ENCODE measurements at places on chromosomes 5 and 9.
A peak's percentile ranks its signal among the peaks of the same experiment; 100 is the strongest.

DNA sequence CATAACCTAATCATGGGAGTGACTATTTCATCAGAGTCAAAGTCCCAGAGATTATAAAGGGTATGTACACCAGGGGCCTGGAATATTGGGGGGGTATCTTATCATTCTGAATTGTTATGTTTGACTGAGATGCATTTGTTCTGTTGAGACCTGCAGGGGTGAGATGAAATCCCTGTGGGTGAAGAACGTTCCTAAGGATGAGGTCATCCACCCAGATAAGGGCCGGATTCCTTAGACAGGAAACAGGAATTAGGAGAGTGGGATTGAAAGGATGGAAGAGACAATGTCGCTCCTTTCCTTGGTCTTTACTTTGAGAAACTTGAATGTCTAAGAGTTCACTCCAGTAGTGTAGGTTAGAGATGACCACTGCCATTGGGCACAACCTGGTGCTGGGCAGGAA lies 54.7 kb downstream of the GAS1 start:
- no peak for DNase-seq

GRCh38 chr9:134995792-134996120 lies 78.0 kb upstream of the FCN1 start:
- DNase-seq: no peak

DNA sequence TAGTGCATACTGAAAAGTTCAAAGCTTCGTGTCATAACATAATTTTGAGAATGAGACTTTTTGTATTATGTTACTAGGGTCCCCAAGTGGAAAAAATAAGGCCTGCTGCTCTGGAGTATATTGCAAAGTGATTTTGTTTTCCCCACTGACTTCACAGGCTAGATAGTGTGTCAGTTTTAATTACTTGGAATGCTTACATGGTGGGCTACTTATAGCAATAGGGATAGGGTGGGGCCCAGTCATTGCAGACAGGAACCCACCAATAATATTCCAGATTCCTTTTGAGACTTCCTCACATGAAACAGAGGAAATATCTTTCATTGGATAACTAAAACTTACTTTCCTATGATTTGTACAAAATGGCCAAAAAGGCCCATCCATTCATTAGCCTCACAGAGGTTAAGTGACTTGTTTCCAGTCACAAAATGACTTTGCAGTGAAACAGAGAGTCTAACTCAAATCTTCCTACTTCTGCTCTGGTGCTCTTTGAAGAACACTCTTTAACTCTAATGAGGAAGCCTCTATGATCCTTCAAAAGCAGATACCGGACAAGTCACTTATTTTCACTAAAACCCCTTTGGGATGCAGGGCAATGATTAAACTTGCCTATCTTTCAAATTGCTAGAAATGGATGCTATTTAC lies 16.2 kb upstream of the MEF2C start:
- no peak for DNase-seq

DNA sequence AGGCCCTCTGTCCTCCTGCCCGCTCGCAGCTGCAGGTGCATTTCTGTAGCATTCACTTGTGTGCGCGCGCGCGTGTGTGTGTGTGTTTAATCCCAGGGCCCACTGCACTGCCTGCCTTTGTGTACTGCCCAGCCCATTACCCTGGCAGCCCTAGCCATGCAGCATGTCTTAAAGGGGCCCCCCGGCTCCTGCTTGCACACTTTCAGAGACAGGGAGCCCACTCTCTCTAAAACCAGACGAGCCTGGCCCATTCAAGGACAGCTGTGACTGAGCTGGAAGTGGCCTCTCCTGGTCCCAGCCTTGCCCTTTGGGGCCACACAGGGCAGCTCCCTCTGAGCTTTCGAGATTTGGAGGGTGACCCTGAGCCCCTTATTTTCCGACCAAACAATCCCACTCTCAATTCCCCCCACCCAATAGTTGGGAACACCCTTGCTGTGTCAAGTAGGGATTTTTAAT lies 98.9 kb downstream of the DAB2IP start:
- no peak for DNase-seq

DNA sequence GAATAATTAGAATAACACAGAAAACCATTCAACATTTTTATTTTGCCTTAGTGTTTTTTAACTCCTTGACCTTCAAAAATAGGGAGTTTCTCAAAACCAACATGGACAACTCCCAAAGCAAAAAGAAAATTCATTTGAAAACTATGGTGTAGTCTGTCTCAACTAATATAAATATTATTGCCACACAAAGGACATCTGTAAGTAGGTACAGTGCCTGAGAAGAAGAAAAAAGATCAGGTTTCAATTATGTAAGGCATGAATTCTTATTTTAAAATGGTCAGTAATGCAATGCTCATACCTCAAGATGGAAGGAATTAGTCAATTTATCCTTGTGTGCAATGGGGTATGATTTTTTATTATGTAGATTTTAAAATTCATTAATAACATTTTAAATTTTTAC lies 109.6 kb upstream of the CNTLN start:
- DNase-seq: no peak

- DNase-seq: no peak
These were observed 412 bp downstream of the PHF24 start for GRCh38 chr9:34958411-34958982.

GRCh38 chr9:81613002-81613812 lies 76.1 kb downstream of the TLE1 start:
- no peak for DNase-seq

GRCh38 chr9:70054521-70054920 lies 10.9 kb downstream of the MAMDC2 start:
- DNase-seq: no peak

GRCh38 chr5:136018814-136019783 lies 9.7 kb upstream of the TGFBI start:
- DNase-seq: no peak

- DNase-seq: no peak
These were observed 123.0 kb upstream of the RFX3 start for GRCh38 chr9:3648722-3649246.

DNA sequence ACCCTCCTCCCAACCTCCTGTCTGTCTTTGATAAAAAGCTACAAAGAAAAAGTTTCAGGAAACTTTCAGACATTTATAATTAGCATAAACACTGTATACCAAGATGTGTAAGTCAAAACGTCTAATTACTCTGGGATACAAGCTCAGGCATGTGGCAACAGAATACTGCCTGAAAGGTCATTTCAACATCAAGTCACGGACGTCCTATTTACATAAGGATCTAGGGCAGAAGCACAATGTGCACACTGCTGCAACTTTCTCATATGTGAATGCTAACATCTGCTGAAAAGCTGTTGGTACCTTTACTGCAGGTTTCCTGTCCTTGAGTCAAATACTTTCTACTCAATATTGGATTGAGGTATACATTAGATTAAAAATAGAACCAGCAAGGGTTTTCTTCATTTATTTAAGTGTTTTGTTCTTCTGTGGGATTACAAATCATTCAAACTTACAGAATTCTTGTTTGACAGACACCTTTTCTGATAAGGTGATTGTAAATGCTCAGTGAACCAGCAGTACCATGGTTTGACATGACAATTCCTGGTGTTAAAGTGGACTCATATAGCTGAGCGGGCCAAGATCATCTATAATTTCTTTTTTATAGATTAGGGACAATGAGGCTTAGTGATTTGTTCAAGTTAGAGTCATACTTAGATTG lies 36.8 kb downstream of the ELL2 start:
- DNase-seq: no peak

GRCh38 chr9:130448035-130448624 lies 3.4 kb downstream of the ASS1 start:
- no peak for DNase-seq

- DNase-seq: no peak
These were observed 101.1 kb downstream of the ISL1 start for GRCh38 chr5:51484326-51484725.

DNA sequence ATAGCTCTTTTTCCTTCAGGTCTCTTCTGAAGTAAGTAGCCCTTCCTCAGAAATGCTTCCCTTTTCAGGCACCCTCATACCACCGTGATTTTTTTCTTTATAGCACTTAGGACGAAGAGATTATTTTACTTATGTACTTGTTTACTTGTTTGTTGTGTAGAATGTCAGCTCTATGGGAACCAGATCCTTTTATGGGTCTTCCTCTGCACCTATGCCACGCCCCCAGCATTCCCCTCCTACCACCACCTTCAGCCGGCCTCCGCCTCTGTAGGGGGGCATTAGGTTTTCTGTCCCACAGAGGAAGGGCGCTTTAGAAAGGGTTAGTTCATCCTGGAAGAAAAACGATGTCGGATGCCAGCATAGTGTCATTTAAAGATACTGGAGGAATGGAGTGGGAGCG lies 1.8 kb downstream of the CDKN2B-AS1 start:
- no peak for DNase-seq

DNA sequence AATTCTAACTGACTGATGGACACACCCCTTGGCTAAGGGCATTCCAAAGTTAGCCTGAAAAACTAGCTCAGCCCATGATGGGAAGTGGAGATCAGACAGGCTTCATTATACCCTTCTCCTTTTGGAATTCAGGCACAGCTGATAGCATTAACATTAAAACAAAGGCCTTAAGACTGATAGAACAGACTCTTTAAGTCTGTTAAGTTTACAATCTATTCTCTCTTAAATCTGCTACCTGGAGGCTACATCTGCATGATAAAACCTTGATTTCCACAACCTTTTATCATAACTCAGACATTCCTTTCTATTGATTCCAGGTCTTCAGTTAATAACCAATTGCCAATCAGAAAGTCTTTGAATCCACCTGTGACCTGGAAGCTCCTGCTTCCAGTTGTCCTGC lies 281.4 kb downstream of the TUSC1 start:
- DNase-seq: no peak

DNA sequence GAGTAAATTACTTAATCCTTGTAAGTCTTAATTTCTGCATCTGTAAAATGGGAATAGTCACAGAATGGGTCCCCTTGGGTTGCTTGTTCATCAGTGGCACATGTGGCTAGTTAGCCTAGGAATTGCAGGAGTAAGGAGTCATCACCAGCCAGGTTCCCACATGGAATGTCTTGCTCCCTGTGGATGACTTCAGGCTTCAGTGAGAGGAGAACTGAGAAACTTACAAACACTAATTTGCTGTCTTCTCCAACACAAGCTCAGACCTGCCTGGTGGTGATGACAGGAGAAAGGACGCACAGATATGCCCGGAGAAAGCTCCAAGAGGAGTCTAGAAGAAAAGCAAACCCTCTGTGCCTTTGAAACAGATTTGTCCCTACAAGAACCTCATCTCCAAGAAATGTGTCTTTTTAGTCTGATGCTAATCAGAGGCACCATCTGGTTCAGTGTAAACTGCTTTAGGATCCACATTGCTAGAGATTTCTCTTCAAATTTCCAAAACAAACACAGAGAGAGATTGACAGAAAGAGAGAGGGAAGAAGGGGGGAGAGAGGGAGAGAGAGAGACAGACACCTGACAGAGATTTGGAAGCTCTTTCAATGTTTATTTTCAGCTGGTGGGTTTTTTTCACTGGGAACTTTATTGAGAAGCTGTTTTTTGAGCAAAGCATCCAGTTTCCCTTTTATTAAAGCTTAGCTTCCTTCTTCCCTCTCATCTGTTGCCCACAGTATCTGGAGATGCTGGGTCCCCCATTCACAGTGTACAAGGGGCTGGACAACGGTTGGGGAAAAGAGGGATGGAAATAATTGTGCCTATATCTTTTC lies 128.3 kb downstream of the DOCK2 start:
- DNase-seq: no peak

- DNase-seq: no peak
These were observed 119.5 kb downstream of the TRPM3 start for GRCh38 chr9:71001780-71002386.

DNA sequence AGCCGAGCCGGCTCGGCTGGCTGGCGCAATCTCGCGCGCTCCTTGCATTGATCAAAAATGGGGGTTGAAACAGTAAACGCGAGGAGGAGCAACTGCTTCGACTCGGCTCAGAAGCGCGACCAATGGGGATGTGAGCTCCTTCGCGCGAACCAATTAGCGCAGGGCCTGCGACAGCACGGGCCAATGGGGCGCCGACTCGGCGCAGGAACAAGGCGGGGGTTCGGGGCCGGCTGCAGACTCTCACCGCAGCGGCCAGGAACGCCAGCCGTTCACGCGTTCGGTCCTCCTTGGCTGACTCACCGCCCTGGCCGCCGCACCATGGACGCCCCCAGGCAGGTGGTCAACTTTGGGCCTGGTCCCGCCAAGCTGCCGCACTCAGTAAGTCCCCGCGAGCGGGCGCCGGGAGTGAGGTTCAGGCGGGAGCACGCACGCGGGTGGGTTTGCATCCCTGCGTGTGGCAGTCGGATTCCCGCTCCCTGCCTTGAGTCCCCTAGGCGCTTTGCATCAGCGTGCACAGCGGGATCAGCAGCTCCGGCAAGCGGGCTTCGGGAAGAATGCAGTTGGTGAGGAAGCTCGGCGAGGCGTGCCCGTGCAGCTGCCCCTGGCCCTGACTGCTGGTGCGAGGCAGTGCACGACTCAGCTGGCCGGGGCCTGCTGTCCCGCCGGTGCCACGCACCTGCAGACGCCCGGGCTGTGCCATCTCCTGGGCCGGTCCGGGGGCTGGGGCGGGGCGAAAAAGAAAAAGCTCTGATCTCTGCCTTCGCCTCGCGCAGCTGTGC lies at the start of gene PSAT1:
PSAT1 (plus strand) TSS at position 233 of the 779 bp plus-strand sequence; CDS start at position 319, 86 bp downstream.
- DNase-seq: peak; percentile 64

DNA sequence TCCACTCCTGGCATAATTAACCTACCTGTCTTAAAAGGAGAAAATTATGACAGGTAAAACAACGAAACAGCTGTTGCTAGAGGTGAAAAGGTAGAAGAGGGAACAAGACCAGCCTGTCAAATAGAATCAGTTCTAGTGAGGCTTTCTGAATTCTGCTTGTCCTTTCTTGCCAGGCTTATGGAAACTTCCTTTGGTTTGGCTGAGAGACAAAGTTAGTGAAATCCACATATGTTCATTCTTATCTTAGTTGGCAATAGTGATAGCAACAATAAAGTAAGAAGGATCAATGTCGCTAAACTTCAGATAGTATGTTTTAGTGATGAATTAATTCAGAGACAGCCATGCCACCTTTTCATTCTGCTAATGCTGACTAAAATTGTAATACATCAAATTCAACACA lies 34.4 kb downstream of the HAPLN1 start:
- DNase-seq: no peak

- DNase-seq: no peak
These were observed 10.1 kb upstream of the FSD1L start for GRCh38 chr9:105437704-105438103.

DNA sequence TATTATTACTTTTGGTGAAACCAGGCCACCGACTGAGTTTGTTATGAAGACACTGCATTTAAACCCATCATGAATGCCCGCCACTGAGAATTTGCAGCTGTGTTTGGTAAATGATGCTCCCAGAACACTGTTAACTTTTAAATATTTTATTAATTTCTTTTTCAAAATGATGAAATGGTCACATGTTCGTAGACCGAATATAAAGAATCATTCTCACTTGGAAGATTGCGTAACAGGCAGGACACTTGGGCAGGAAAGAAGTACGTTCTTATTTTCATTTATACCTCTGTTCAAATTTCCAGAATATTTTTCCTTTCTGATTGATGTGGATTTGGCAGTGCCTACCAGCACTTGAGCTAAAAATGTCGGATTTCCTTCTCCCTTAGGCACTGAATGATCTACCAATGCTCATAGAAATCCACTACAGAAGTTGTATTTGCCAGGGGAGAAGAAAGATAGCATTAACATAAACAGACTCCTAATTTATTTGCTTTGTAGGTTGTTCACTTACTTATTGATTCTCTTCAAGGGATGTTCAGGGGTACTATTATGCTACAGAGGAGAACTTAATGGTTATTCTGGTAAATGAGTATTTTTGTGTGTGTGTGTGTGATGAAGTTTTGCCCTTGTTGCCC lies 13.8 kb downstream of the CYFIP2 start:
- no peak for DNase-seq

GRCh38 chr5:10663489-10664179 lies 97.4 kb downstream of the DAP start:
- DNase-seq: no peak

- DNase-seq: no peak
These were observed 27.1 kb downstream of the KCNMB1 start for GRCh38 chr5:170362102-170362501.

GRCh38 chr5:111337133-111337532 lies 112.9 kb downstream of the CAMK4 start:
- no peak for DNase-seq
